PC-9 (cell line): ENCODE measurements at places on chromosomes 11 and 22. TPM values are rescaled to one million over a fixed set of nuclear protein-coding genes. Genes with fewer than 3 reads are reported as not detected.
A peak's percentile ranks its signal among the peaks of the same experiment; 100 is the strongest.

DNA sequence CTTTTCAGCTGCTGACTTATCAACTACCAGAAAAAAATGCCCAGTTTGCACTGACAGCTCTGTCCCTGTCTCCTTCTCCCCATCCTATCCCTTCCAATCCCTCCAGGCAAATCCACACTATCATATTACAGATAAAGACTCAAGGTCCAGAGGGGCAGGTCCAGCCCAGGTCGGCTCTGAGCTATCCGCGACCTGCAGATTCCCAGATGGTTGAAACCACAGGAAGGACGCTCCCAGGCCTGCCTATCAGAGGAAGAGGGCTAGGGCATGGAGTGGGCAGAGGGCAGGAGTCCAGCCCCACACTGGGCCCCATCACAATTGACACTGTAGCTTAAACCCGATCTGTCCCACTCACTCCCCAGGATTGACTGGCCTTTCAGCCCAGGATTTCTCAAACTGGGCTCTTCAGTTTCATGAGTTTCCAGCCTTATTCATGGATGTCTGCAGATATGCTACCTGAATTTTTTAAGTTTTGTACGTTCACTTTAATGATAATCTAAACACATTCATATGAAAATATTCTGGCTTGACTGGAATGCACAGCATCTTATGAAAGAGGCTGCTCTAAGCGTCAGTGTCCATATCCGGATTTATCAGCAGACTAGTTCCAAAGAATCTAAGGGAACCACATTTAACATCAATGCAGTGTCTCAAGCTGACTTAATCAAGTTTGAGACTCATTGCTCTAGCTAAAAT lies 16.4 kb upstream of the FCHSD2 start:
- no peak overlapping the region for H3K27ac ChIP-seq
- no peaks in the 10 kb centered on the region for H3K36me3 ChIP-seq
- no peak overlapping the region for H3K4me3 ChIP-seq
- H3K27me3 ChIP-seq = no peaks in the 10 kb centered on the region
- peaks cover 12% of the 10 kb centered on the region for H3K4me1 ChIP-seq

GRCh38 chr11:10450462-10451425 lies 4.3 kb upstream of the AMPD3 start:
- peaks cover 38% of the 10 kb centered on the region for H3K4me1 ChIP-seq
- H3K27ac ChIP-seq = peak overlapping the region; percentile 13; the same call in 1 of the 2 replicates
- H3K27me3 ChIP-seq = no peaks in the 10 kb centered on the region
- H3K36me3 ChIP-seq = no peaks in the 10 kb centered on the region

GRCh38 chr22:43159484-43160178 lies 8.3 kb downstream of the TSPO start:
- no peak for DNase-seq
- no peak overlapping the region for H3K4me3 ChIP-seq
- no peaks in the 10 kb centered on the region for H3K27me3 ChIP-seq
- peaks cover 4% of the 10 kb centered on the region; the same call in 1 of the 2 replicates for H3K36me3 ChIP-seq
- no peaks in the 10 kb centered on the region for H3K4me1 ChIP-seq

CBY1 gene
- 58.9 and 61.8 TPM in 2 replicates for total RNA-seq
